ENCODE measurements at places on chromosomes 4 and X. TPM values are rescaled to one million over a fixed set of nuclear protein-coding genes. Genes with fewer than 3 reads are reported as not detected.

The TLR8 gene
- 0.89 TPM for total RNA-seq

The ADAMTS3 gene
- 0.94 TPM for total RNA-seq

The LDB2 gene
- total RNA-seq, result 63.3 TPM

The TSPYL2 gene
- 74.8 TPM for total RNA-seq

The NAAA gene
- total RNA-seq, result 34.8 TPM

The PAGE1 gene
- total RNA-seq, result not detected

The CXCL3 gene
- total RNA-seq, result not detected

The FDCSP gene
- total RNA-seq, result not detected

The GAB3 gene
- total RNA-seq, result 4.2 TPM

The CDKL2 gene
- 1.1 TPM for total RNA-seq

The PF4V1 gene
- total RNA-seq, result not detected

The NXF2 gene
- not detected for total RNA-seq

The FAT4 gene
- 9.8 TPM for total RNA-seq

The PLCXD1 gene
- 15.1 TPM for total RNA-seq

The ADH4 gene
- total RNA-seq, result 1.6 TPM

The GC gene
- total RNA-seq, result 0.65 TPM

The CT55 gene
- not detected for total RNA-seq

The NSG1 gene
- total RNA-seq, result 28.3 TPM

The PCDH18 gene
- total RNA-seq, result 13.7 TPM

The CT45A1 gene
- total RNA-seq, result not detected

Measured in ureter (tissue), 1 donor.